ENCODE measurements at places on chromosomes 5 and 9.

DNA sequence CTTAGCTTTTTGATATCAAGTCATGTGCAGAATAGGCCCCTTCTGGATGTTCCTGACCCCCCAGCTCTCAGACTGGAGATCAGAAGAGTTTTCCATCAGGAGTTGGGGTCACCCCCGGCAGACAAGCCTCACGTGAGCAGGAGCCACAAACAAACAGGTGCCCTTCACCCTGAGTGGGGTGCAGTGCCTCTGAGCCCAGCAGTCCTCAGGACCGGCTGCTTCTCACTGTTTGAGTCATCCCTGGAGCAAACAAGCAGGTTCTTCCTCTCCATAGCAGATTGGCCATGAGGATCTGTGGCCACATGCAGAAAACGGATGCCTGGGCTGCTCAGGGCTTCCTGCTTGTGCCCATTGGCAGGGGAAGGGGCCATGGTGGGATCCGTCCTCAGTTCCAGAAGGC, 47.0 kb downstream of the LRSAM1 start:
- DNase-seq: no peak

GRCh38 chr5:81247441-81247972, 14.4 kb downstream of the CKMT2 start:
- DNase-seq: no peak

- no peak for DNase-seq
These were observed 12.8 kb downstream of the B4GALT1 start for GRCh38 chr9:33154371-33154770.

DNA sequence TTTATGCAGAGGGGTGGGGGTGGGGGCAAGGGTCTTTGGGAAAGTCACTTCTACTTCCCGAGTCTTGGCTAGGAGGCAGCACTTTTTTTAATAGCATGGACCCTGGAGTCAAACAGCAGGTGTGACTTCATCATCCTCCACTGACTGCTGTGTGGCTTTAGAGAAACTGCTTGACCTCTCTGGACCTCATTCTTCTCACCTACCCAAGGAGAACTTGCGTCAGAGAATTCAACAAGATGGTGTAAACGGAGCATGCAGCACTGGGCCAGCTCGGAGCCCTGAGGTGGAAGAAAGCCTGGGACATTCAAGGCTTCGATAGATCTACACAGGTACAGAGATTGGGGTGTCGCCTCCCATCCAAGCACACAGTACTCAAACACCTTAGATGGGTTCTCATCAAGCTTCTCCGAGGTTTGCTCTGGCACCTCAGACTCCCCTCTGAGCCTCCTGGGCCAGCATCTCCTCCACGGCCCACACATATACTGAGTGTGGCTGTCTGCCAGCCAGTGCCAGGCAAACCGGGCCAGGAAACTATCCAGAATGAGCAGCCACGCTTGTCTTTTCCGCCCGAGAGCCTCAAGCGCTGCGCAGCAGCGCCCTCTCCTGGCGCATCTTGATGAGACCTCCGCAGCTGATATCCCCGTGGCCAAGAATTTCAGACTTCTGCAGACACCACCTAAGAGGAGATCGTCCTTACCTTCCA, 4.6 kb upstream of the SLC25A48 start:
- peak; percentile 19 for DNase-seq

All from hypothalamus (tissue), 51 donors.